HT1080 (cell line): ENCODE measurements at places on chromosomes 3 and 15. TPM values are rescaled to one million over a fixed set of nuclear protein-coding genes. Genes with fewer than 3 reads are reported as not detected.

Gene LHFPL4
- not detected in 2 replicates for total RNA-seq

GRCh38 chr3:129629011-129629410 lies 22.5 kb upstream of the PLXND1 start:
- no peak for DNase-seq

GRCh38 chr3:69881051-69881450 lies 118.5 kb upstream of the SAMMSON start:
- DNase-seq, result no peak

- DNase-seq, result no peak
Measured at GRCh38 chr3:130948929-130949328, 55.0 kb downstream of the ATP2C1 start.
